ENCODE measurements at places on chromosomes 16 and 17.

DNA sequence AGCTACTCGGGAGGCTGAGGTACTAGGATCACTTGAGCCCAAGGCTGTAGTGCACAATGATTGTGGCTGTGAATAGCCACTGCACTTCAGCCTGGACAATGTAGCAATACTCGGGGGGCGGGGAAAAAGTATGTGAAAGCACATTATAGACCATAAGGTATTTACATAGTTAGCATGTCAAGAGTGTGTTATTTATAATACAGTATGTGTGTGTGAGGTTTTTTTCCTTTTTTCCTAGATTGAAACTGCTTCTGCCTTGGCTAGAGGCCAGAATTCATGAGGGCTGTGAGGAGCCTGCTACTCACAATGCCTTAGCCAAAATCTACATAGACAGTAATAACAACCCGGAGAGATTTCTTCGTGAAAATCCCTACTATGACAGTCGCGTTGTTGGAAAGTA is 30.5 kb downstream of the PTRH2 start:
- no peak for DNase-seq

DNA sequence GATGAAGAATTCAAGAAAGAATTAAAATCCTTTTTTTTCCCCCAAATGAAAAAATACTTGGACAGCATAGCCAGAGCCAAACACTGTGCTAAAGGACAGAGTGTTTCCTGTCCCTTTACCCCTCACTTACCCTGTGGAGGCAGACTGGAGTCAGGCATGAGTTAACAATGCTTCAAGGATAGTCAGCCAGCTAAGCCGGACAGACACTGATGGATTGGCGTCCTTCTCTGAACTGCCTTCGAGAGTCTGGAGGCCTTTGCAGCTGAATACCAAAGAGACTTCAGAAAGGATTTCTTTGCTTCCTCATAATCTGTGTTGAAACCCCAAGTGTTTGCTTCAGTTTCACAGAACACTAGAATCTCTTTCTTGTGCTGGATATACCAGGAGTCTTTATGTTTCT is 4.6 kb downstream of the METTL9 start:
- DNase-seq, result no peak

DNA sequence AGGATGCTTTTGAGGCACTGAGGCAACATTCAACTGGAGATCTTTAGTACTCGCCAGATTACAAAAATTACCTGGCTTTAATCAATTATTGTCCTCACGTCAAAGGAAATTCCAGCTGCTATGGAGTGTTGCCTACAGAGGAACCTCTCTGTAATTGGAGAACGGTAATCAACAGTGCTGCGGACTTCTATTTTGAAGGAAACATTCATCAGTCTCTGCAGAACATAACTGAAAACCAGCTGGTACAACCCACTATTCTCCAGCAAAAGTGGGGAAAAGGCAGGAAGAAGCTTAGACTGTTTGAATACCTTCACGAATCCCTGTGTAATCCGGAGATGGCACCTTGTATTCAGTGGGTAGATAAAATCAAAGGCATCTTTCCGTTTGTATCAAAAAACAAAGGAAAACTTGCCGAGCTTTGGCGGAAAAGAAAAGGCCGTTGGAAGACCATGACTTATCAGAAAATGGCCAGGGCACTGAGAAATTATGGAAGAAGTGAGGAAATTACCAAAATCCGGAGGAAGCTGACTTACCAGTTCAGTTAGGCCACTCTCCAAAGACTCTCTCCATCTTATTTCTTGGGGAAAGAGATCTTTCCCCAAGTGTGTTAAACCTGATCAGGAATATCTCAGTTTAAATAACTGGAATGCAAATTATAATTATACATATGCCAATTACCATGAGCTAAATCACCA is 3.0 kb downstream of the SLC35G3 start:
- no peak for DNase-seq

DNA sequence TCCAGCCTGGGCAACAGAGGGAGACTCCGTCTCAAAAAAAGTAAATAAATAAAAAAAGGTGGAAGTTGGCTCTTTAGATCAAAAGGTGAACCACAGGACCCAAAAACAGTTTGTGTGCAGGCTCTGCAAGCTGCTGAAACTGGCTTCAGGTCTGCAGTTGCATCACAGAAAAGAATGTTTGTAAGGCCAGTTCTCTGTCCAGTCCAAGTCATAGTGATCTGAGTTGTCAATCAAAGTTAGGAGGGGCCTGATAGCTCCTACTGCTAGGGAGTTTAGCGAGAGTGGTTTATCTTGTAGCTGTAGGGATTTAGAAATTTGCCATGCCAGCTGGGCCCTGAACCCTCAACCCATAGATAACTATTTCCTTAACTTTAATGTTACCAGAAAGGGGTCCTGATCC is 101.2 kb upstream of the CACNG5 start:
- DNase-seq, result no peak

- no peak for DNase-seq
Observed at GRCh38 chr16:81265658-81266451, 27.4 kb downstream of the BCO1 start.

DNA sequence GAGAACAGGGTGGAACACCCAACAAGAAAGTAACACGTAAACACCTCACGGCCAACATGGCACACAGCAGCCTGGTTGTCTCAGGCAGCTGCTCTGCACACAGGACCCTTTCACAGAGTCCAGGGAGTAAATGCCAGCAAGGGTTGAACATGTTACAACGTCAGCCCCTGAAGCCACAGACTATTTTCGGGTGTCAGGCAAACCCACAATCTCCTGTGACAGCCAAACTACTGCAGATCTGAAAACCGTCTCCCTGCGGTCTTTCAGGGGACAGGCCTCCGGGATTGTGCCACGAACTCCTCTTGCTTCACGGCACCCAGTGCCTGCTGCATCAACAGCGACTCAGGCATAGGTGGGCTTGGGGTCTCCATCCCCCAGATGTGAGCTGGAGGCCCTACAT is 127.7 kb downstream of the XYLT1 start:
- DNase-seq, result no peak

GRCh38 chr16:73086108-73086507 is 38.2 kb upstream of the ZFHX3 start:
- DNase-seq, result no peak

DNA sequence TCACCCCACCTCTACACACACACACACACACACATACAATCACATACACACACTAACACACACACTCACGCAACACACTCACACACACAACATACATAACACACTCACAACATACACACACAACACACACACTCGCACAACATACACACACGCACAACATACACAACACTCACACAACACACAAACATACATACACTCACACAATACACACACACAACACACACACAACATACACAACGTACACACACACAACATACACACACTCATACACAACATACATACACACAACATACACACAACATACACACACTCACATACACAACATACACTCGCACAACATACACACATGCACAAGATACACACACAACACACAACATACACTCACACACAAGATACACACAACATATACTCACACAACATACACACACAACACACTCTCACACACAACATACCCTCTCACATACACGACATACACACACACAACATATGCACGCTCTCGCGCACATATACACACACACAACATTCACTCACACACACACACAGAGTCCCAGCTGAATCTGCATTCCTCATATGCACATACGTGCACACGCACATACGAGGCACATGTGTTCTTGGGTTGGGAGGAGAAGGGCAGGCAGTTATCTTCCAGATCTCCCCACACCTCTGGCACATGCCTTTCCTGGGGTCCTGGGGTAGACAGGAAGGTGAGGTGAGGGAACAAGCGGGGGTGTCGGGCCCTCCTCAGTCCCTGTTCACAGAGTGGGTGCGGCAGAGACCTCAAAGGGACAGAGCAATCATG is 1.1 kb downstream of the ASGR2 start:
- no peak for DNase-seq

- no peak for DNase-seq
Observed at GRCh38 chr16:77897831-77898605, 109.7 kb downstream of the VAT1L start.

- no peak for DNase-seq
Observed at GRCh38 chr17:57406981-57407286, 150.6 kb downstream of the MSI2 start.

GRCh38 chr16:18048853-18049546 is 287.5 kb downstream of the NPIPA8 start:
- no peak for DNase-seq

DNA sequence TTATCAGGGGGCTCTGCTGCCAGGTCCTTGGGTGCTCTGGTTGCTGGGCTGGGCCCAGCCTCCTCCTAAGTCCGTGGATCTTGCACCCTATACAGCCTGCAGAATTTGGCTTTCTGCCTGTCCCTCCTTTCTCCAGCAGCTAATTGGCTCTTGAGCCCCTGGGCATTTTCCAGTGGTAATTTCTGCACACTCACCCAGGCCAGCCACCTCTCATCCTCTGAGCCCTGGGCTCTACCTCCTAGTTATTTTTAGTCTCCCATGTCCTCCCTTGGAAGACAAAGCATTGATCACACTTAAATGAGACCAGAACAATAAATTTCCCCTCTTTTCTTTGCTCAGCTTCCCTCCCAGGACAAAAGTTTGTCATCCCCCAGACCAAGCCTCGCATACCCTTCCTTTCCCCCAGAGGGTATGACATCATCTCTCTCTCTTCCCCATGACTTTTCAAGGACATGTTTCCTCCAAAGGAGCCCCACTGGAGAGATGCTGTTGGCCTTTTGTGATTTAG is 38.1 kb downstream of the C17orf75 start:
- peak; percentile 57 for DNase-seq

- DNase-seq, result no peak
Observed at GRCh38 chr17:79919164-79919585, 79.9 kb upstream of the CBX4 start.

- no peak for DNase-seq
Observed at GRCh38 chr16:66095676-66096075, 270.8 kb upstream of the CDH5 start.

DNA sequence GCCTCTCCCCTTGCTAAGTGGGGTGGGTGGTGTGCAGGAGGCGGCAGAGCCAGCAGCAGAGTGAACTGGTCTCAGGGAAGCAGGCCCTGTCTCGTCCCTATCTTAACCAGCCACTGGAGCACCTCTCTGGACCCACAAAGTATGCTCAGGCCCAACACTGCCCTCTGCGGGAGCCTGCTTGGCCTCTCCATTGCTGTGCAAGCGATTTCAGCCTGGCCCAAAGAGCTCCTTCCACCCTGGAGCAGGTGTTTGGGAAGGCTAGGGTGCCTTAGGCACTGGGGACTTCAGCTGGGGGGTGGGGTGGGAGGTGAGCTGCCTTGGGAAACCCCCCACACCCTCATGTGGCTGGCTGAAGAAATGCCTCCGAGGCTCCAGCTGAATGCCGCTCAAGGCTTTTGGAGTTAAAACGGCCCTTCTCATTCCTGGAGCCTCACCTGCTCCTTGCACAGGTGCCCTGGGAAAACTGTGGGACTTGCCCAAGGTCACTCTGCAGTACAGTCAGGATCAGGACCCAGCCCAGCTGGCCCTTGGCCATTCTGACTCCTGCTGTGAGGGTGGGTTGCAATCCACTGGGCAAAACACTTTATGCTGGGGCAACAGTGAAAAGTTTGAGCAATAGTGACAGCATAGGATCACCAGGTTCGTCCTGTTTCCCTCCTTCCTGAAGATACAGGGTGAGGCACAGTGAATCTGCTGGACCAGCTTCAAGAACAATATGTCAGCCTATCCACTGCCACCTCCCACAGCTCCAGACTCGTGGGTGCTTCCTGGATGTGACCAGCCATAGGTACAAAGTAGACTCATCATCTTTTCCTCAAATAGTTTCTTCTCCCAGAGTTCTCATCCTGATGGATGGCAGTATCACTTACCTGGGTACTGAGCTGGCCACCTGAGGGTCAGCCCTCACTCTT is 5.9 kb upstream of the UBE2O start:
- peak; percentile 32 for DNase-seq

DNA sequence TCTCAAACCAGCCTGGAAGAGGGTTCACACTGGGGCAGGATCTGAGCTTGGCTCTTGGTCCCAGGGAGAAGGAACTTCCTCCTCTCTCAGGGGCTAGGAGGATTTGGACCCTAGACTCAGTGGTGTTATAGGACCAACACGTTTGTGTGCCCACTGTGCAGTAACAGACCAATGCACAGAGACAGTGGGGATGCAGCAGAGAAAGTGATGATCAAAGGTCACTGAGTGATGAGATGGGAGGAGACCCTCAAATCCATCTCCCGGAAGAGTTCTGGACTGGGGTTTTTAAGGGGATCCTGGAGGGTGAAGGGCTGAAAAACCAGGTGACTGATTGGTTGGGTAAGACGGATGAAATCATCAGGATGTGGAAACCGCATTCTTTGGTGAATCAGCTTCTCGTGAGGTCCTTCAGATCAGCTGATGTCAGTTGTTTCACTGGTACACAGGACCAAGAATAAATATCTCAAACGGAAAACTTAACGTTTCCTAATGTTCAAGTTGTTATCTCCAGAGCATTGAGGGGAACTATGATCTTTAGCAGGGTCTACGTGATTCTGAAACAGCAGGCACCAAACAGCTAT is 3.3 kb upstream of the VAC14 start:
- no peak for DNase-seq

DNA sequence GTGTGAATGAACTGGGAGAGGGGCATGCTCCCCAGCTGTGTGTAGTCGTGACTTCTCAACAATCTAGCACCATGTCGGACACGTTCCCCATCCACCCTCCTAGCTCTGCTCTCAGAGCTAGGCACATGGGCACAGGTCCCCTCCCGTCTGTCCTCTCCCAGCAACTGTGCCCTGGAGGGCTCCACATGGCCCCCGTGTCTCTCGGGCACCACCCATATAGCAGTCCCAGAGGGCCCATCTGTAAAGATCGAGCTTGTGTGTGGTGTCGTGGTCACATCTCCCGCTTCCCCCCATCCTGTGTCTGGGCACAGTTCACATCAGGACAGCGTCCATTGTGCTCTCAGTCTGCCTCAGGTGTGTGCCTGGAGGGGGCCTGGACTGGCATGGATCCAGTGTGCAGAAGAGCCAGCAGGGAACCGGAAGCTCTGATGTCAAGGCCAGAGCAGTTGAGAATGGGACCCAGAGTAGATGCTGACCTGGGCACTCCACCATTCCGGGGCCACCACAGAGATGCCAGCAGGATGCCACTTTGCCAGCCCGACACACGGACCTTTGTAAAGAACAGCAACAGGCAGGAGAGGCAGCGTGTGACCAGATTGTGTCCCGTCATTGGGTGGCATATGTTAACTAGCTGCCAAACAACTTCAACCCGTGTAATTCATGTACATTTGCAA is 55.7 kb downstream of the MARF1 start:
- no peak for DNase-seq

DNA sequence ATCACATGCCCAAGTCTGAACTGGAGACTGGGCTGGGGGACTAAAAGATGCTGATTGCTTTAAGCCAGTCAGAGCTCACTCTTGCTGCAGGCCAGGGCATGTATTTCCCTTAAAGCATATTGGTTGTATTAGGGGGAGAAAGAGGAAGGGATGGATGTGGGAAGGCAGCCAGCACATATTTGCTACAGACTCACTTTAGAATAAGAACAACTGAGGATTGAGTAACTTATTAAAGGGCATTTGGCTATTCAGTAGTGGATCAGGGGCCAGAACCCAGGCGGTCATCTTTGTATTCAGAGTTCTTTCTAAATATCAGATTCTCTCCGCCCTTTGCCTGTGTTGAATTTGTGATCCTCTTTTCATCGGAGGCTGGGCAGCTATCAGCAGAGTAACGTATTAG is 231.7 kb downstream of the HAPSTR1 start:
- DNase-seq, result no peak

- DNase-seq, result no peak
Observed at GRCh38 chr16:88703486-88704309, 2.5 kb downstream of the RNF166 start.

GRCh38 chr17:63075969-63076368 is 109.9 kb downstream of the TANC2 start:
- DNase-seq, result no peak
